ENCODE measurements at places on chromosomes 2 and 18.

GRCh38 chr2:64422466-64422865, 31.5 kb upstream of the LGALSL start:
- DNase-seq: no peak

DNA sequence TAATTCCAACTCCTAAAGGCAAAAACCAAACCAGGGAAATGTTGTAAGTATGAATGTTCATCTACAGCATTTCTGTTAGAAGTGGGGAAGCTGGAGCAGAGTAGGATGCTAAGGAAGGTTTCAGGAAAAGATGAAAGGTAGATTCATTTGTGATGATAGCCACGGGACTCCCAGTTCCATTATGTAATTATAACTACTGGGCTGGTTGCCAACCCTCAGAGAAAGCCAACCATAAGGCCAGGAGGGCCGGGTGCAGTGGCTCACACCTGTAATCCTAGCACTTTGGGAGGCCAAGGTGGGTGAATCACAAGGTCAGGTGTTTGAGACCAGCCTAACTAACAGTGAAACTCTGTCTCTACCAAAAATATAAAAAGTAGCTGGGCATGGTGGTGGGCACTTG, 288.9 kb upstream of the ETAA1 start:
- no peak for DNase-seq

- no peak for DNase-seq
These were observed 28.1 kb upstream of the SLC35G4 start for GRCh38 chr18:11581286-11581685.

GRCh38 chr2:217277646-217278398, 418.0 kb upstream of the TNP1 start:
- peak; percentile 91 for DNase-seq

DNA sequence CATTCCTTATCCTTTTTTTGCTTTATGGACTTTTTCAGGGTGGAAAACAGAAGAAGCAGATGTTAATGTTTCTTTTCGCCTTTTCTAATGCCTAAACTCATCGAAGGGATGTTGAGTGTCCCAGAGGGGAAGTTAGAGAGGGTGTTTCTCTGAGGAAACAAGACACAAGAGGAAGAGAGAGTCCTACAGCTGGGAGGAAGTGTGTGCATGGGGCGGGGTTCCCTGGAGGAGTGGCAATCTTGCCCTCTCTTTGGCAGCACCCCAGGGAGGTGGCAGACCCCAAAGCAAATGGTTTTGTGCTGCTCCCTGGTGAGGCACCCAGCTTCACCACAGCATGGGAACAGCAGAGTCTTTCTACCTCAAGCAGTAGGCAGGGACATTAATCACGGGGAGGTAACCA, 377.6 kb downstream of the RND3 start:
- DNase-seq: no peak

- no peak for DNase-seq
These were observed 14.1 kb downstream of the SLC66A3 start for GRCh38 chr2:11169333-11169732.

DNA sequence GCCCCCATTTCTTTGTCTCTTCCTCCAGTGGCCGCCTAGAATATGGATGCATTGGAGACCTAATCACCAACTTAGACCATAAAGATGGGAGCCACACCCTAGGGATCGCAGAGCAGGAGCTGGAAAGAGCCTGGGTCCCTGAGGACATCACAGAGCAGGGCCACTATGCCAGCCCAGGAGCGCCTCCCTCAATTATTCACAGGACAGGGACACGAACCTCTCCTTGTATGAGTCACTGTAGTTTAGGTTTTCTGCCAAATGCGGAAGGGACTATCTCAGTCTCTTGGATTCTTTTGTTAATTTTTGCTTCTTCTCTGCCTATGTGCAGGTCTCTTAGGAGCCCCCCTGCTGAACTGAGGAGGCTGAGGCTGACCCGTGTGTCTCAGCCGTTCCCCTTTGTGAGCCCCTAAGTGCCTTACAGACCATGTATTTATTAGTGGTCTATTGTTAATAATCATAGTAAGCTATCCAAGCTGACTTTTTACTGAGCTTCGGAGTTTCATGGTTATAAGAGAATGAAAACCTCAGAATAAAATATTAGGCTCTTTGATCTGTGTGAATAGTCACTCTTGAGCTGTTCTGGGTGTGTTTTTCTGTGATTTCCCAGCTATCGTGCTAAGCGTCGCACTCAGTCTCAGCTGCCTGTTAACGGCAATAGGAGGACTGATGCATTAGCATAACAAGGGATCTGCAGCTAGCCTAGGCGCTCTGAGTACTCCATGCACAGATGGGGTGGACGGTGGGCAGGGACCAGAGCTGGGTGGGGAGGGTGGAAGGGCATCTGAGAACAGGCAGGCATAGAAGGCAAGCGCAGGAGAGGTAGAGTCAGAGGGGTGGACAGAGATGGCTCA, 12.7 kb upstream of the PTPN4 start:
- DNase-seq: no peak

- no peak for DNase-seq
These were observed 17.0 kb upstream of the C1QL2 start for GRCh38 chr2:119175517-119175916.

- peak; percentile 61 for DNase-seq
These were observed 673 bp downstream of the PCBP1 start for GRCh38 chr2:70087702-70088597.

DNA sequence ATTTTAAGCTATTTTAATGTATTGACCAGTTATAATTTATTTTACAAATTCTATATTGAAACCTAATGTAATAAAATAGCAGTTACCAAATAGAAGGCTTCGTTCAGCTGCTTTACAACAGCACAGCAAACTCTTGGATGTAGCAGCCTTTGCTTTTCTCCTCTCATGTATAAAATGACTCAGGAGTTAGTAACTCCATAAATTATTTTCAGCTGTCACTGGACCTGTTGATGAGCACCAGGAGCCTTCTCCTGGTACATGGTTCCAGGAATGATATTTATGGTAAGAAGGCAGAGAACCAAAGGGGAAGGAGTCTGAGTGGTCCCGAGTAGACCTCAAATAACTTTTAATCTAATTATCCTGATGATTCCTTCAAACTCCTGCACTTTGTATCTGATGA, 256.4 kb upstream of the NETO1 start:
- peak; percentile 2 for DNase-seq

- DNase-seq: no peak
These were observed 1721.9 kb upstream of the SLC39A10 start for GRCh38 chr2:193935114-193935513.

DNA sequence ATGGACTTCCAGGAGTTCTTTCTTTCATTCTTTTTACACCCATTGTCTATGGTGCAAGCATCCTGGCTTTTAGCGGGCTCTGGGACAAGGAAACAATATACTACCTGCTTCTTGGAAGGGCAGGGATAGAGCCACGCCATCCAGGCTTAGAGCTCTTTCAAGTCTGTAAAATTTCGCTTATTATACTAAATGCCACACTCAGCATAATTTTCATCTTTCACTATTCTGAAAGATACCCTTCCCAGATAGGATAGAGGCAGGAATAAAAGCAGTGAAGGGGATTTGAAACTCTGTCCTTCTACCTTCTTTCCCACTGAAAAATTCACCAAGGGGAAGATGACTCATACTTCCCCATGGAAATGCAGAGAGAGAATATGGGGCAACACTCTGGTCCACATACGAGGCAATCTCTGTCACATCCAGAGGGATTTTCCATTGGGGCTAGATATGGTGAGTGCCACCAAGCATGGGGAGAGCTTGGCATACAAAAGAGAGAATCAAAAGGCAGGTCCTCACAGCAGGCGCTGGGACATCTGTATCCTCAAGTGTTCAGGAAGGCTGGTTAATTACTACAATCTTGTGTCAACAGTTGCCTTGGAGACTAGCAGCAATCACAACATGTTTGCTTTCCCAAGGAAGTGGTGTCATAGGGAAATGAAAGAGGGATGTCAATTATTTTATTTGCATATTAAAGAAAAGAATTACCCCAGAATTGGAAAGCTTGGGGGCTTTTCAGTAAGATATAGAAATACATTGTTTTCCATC, 127.6 kb downstream of the TDRD15 start:
- no peak for DNase-seq

DNA sequence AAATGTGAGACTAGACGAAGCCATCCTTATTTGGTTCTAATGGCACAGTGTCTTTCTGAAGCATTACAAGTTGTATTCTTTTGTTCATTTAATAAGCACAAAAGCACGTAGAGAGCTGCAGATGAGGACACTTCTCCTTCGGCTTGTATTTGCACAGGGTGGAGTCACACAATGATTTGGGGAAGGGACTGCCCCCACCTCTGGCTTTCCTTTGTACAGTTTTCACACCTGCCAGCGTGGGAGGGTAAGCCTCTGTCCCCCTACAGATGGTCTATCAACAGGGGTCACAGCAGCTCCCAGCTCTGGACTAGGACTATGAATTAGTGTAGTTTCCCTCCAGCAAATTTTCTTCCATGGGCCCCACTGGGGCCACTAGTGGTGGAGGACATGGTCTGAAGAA, 108.2 kb upstream of the KLHL14 start:
- no peak for DNase-seq

DNA sequence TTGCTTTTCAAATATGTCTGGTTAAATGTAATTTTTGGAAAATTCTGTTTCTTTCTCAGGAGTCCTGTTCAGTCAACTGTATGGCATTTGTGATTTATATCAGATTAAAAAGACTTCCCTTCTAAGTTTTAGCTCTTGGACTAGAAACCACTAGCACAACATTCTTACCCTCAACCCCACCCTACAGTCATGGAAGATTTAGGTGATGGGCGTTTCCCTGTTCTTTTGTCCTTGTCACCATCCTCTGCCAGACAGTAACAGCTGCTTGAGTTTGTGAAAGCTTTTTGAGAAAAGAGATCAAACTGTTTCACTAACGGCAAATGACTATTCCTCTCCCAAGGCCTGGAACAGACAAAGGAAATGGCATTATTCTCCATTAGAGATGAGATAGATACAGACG, 31.8 kb downstream of the SERPINB5 start:
- DNase-seq: no peak

DNA sequence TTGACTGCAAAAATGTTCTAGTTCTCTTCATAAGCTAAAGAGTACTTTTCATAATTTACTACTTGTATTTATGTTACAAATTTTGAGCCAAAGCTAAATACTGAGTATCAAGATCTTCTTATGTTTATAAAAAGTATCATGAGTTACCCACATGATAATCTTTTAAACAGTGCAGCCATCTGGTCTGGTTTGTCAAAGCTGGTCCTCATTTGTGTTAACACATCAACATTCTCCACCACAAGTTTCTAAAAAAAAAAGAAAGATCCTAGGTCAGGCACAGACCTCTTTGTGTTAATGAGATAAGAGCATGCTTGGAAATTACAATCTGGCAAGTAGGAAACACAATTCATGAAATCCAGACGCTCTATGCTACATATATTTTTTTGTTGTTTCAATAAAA, 75.5 kb upstream of the FRZB start:
- no peak for DNase-seq

- no peak for DNase-seq
These were observed 294.8 kb downstream of the PTGR3 start for GRCh38 chr18:74914052-74914591.

GRCh38 chr2:196242131-196242620, 70.8 kb upstream of the STK17B start:
- no peak for DNase-seq

- DNase-seq: no peak
These were observed 129.8 kb downstream of the MYO3B start for GRCh38 chr2:170307555-170308351.

Data from AG10803 (cell line).